ENCODE measurements at places on chromosomes 2 and 18.

DNA sequence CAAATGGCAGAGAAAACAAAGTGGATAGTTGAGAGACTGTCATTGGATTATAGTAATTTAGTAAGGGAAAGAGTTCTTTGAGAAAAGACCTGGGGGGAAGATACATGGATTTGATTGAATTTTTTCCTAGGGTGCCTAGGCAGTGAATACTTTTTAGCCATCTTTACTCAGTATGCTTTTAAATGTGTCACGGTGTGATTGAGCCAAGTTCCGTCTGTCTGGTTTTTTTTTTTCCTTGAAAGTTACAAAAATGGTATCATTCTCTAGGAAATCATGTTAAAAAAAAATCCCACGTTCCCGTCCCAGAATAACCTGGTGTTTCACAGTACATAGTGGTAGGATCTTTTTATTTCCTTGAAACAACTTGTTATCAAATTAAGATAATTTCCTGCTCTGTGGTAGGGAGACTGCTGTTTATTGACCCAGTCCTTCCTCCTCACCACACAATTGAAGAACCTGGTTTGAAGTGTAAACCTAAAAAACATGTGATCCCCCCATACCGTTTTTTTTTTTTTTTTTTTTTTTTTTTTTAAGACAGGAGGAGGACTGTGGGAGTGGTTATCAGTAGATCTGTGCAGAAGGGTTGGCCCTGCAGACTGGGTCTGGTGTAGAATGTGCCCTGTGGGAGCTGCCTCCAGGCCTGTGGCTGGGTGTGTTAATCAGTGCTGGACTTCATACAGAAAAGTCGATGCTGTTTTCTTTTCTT, 55.1 kb downstream of the DGKD start:
- DNase-seq = no peak

DNA sequence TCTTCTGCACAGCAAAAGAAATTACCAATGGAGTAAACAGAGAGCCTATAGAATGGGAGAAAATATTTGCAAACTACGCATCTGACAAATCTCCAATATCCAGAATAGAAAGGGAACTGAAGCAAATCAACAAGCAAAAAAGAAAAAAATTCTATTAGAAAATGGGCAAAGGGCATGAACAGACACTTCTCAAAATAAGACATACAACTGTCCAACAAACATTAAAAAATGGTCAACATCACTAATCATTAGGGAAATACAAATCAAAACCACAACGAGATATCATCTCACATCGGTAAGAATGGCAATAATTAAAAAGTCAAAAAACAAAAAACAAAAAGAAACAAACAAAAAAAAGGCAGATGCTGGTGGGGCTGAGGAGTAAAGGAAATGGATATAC, 356.4 kb downstream of the ADCYAP1 start:
- DNase-seq = no peak

DNA sequence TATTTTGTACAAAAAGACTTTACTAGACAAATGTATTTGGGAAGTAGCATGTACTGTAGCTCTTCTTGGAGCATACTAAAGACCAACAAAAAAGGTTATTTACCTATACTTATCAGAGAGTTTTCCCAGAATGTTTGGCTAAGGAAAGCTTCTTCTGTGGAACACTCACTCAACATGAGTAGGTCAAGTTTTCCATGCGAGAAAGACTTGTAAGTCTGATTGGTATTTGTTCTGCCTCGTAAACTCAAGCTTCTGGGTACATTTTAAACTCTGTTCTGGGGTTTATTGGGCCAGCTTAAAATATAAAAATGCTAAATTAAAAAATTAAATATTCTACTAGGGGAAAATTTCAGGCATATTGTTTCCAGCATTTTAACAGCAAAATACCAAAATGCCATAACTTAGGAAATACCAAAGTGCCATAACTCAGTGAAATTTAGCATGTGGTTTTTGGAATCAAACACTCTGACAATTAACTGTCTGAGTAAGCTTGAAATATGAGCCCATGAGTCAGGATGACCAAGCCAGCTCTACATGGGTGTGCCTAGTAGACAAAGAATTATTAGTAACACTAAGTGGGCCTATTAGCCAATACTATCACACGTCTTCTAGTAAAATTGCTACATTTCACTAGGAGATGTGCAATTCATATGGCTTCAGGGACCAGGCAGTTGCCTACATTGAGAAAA, 47.3 kb upstream of the SERPINE2 start:
- no peak for DNase-seq

DNA sequence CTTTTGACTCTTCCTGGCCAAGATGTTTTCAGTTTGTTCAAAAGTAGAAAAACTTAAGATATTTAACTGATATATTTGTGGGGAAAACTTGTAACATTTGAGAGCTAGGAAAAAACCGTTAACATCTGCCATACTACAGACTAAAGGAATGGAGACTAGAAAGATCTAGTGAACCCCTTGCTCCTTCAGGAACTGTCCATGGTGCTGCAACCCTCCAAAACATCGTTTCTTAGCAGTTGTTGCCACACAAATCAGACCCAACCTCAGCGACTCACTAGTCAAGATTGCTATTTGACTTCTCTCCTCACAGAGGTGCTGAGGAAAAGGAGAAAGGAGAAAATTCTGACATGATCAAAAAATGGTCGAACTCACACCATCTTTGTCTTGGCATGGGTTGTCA, 393.8 kb upstream of the LYPD1 start:
- no peak for DNase-seq

- DNase-seq = peak; percentile 83
These were observed 226.9 kb downstream of the TMEM163 start for GRCh38 chr2:134491771-134492441.
